Germinal center (tissue), 1 donor: ENCODE measurements at places on chromosomes 7 and 10.

DNA sequence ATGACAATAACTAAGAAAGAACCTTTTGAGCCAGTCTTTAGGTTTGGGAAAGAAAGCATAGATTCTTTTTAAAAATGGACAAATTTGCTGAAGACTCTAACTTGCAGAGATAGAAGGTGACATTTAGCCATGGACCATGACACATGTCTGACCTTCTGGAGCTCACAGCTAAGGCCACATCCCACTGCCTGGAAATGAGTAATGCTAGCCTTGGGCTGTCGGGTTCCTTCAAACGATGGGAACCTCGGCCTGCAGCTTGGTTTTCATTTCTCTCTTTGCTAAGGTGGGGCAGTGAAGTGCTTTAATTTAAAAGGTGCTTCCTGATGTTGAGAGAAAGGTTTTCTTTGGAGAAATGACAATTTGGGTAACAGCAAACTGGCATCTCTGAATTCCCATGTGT is 223.2 kb downstream of the FANK1 start:
- no peak for DNase-seq

- no peak for DNase-seq
Observed at GRCh38 chr10:12969951-12970350, 31.6 kb downstream of the CCDC3 start.

GRCh38 chr10:47264797-47265281 is 35.2 kb upstream of the GDF10 start:
- DNase-seq: no peak

DNA sequence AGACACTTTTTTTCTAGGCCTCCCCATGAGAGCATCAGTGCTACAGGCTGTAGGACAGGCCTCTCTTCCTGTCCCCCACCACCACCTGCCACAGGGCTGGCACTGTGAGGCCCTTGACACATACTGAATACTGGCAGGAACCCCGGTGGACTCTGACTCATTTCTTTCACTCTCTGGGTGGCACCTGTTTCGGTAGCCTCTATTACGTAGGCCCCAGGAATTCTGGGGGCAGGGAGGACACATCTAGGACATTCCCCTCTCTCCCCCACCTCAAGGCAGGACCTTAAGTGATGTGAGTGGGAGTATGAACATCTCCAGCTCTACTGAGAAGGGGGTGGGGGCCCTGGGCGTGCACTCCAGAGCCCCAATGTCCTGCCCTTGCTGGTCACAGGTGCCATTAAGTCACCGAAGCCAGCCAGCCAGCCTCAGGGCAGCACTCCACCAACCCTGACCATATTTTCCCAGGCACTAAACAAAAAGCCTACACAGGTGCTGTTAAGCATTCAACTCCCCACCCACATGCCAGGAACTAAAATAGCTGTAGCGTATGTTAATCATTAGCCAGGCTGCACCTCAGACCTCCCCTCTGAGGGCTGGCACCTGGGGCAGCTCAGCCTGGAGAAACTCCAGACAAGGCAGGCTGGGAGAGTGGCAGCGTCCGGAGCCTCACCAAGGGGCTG is 8.9 kb downstream of the ANXA11 start:
- no peak for DNase-seq

GRCh38 chr10:87744606-87745005 is 73.4 kb downstream of the ATAD1 start:
- DNase-seq: no peak

GRCh38 chr7:129089521-129090212 is 34.8 kb upstream of the TNPO3 start:
- no peak for DNase-seq

DNA sequence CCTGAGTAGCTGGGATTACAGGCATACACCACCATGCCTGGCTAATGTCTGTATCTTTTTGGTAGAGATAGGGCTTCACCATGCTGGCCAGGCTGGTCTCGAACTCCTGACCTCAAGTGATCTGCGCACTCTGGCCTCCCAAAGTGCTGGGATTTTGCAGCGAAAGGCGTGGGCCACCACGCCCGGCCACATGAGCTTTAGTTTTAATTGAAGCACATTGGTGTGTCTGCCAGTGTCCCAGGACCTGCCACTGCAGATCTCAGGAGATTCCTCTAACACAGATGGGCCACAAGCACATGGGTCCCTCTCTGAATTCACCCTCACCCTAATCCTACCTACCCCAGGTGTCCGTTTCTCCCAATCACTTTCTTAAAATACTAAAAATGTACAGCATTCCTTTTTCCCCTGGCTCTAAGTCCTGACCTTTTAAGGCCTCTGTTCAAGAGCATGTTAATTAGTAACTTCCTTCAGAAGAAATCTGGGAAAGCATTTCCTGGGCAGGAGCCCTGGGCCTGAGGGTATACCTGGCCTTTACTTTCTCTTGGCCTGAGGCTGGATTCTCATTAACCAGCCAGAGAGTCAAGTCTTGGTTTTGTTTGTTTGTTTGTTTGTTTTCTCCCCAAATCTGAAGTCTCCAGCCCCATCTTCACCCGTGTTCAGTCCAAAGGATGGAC is 82.6 kb downstream of the PRPF18 start:
- no peak for DNase-seq

GRCh38 chr7:1055956-1056784 is 11.8 kb downstream of the GPR146 start:
- no peak for DNase-seq

- no peak for DNase-seq
Observed at GRCh38 chr7:135517060-135517459, 7.2 kb upstream of the CNOT4 start.

GRCh38 chr10:80458638-80459037 is 4.5 kb downstream of the TSPAN14 start:
- DNase-seq: no peak

GRCh38 chr10:26804418-26805393 is 56.1 kb downstream of the ABI1 start:
- DNase-seq: no peak

GRCh38 chr10:112404617-112405016 is 30.7 kb downstream of the ACSL5 start:
- DNase-seq: no peak

DNA sequence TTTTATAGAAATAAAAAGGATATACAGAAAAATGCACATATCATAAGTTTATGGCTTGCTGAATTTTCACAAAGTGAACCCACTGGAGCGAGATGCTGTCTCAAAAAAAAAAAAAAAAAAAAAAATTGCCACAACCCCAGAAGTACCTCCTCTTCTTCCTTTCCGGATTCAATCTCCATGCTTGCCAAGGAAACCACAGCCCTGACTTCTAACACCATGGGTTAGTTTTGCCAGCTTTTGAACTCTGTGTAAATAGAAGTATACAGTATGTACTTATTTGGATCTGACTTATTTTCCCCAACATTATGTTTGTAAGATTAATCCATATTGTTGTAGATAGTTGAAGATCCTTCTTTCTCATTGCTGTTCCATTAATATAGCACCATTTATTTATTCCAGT is 40.0 kb downstream of the FANK1 start:
- DNase-seq: no peak

- DNase-seq: peak; percentile 73
Observed at GRCh38 chr7:55526770-55527169, 45.5 kb downstream of the VOPP1 start.

- DNase-seq: no peak
Observed at GRCh38 chr7:125695626-125696025, 766.0 kb upstream of the POT1 start.

- no peak for DNase-seq
Observed at GRCh38 chr7:4771737-4772136, 3.7 kb upstream of the AP5Z1 start.

GRCh38 chr10:112359606-112360307 is 14.2 kb upstream of the ACSL5 start:
- no peak for DNase-seq

DNA sequence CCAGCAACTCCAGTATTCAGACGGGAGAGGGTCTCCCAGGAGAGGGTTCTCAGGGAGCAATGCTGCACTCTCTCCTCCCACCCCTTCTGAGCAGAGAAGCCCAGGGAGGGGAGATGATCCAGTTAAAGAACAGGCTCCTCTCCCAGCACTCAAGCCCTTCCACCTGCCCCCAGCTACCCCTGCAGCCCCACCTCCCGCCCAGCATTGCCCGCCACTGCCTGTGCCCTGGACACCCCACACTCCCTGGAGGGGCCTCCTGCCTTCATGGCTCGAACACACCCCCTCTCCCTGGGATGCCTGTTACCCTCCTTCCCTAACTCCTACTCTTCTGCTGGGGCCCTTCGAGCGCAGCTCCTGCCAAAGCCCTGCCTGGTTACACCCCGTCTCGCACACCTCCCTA is 66.8 kb downstream of the ELFN1 start:
- no peak for DNase-seq

GRCh38 chr10:92064506-92064905 is 140.9 kb downstream of the BTAF1 start:
- no peak for DNase-seq

DNA sequence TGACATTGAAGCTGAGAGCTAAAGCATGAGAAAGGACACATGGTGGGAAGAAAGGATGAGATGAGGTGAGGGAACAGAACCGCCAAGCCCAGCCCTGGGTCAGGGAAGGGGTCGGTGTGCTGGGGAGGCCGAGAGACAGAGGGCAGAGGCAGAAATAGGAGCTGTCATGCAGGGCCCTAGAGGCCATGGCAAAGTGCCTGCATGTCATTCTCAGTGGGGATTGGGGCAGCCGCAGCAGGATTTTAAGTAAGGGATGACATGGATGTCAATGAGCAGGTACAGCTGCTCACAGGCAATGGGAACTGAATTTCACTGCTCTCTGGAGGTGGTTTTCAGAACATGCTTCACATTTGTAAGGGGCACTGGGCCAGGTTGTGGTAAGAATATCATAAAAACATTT is 227.4 kb downstream of the RAB11FIP2 start:
- DNase-seq: no peak

DNA sequence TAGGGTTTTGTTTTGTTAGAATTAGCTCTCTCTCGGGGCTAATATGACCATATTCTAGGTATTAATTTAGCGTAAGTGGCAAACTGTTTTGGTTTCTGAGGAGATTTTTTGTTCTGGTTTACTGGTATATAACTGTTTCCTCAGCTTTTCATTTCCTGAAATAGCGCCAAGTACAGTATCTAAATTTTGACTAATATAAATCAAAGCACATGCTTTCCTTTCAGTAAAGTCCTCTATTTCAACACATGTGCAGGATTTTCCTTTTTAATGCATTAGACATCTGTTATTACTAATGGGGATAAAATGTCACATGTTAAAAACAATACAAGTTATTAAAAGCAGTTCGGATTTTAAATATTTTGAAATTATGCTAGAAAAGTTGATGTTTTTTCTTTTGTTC is 11.3 kb downstream of the FERD3L start:
- DNase-seq: no peak

DNA sequence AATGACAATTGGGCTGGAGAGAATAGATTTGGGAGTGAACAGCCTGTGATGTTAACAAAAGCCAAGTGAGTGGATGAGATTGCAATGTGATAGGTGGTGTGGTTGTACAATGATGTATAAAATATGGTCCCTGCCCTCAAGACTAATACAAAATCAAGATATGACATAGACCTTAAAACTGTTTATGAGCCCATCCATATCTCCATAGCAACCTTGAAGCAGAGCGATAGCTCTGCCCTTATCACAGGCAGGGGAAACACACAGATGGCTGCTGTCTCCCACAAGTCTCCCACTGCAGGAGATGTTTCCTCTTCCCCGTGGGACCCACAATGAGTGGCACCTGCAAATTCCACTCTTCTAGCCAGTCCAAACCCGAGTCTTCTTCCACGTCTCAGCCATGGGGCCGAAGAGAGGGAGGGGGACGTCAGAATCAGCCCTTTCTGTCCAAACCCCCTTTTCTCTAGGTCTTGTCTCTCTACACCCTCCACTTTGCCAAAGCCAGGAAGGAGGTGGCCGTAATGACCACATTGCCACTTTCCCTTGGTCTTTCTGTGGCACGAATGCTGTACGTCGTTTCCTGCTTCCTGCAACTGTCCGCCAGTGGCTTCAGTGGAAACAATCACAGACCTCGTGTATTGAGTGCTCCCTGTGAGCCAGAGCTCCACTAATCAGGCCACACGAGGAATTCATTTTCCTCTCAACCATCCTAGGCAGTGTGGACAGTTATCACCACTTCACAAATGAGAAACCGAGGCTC is 7.5 kb upstream of the TBXAS1 start:
- no peak for DNase-seq

DNA sequence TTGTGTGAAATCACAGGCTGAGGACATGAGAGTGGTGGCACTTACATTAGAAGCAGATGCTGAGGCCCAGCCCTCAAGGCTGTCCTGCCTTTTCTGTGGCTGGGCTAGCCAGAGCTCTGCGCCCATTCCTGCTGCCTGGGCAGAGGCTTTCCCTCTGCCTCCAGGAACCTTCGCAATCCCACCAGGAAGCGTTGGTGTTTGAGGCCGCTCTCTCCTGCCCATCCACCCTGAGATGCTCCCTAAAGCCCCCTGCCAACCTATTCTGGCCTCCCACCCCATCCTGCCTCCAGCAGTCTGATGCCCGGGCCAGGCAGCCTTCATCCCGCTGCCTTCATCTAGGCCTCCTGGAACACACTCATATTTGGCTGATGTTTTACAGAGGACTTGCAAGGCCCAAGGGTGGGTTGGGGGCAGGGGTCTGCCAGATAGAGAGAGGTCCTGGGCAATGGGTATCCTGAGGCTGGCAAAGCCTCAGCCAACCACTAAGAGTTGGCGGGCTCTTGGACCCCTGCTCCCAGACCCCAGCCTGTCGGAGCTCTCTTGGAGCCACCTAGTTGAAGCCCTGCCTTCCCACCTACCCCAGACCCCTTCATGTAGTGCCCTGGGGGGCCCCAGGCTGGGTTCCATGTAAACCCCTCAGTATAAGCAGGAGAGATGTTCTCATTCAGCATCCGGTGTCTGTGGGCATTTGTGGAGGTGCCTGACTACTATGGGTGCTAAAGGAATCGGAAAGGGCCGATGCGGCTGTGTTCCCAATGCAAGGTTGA is 32.7 kb downstream of the LDB3 start:
- DNase-seq: no peak

GRCh38 chr10:121645696-121646095 is 47.5 kb upstream of the FGFR2 start:
- DNase-seq: no peak

GRCh38 chr7:98151884-98152283 is 45.2 kb downstream of the LMTK2 start:
- no peak for DNase-seq

- DNase-seq: peak; percentile 61
Observed at GRCh38 chr7:8176370-8177081, 85.4 kb downstream of the ICA1 start.

- no peak for DNase-seq
Observed at GRCh38 chr10:111579473-111579872, 502.6 kb downstream of the ADRA2A start.

GRCh38 chr10:16752099-16752498 is 65.1 kb downstream of the RSU1 start:
- DNase-seq: no peak

DNA sequence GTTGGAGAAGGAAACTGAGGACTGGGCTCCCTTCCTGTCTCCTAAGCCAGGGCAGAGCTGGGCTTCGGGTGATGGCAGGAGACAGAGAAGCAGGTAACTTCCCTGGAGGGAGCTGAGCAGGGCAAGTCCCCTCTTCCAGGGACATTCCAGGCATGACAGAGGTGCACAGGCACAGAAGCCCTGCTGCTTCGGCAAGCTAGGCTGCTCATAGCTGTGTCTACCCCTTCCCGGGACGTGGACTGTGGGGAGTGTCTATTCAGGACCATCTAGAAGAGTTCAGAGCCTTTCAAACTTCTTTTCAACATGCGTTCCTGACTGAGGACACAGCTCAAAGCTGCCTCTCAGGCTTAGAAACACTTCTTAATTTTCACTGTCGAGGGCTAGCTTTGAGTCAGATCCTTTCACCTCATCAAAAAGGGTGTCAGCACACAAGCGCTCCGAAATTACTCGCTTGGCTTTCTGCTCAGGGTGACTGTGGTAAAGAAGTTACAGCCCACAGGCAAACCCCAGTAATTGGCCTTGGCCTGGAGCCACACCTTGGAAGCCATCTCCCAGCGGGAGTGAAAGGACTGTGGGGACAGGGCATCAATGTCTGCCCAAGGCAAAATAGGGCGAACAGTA is 63.7 kb upstream of the STEAP1B start:
- DNase-seq: no peak
